ENCODE measurements at places on chromosomes 11 and 22.

GRCh38 chr11:115530752-115531151 is 26.5 kb upstream of the CADM1 start:
- DNase-seq: no peak

GRCh38 chr11:115535781-115536180 is 31.6 kb upstream of the CADM1 start:
- DNase-seq: no peak

GRCh38 chr22:29820961-29821290 is 17.1 kb downstream of the ASCC2 start:
- no peak for DNase-seq

- no peak for DNase-seq
Observed at GRCh38 chr22:48975886-48976285, 851.8 kb downstream of the BRD1 start.

GRCh38 chr11:76602431-76602861 is 68.1 kb downstream of the LRRC32 start:
- DNase-seq: no peak

DNA sequence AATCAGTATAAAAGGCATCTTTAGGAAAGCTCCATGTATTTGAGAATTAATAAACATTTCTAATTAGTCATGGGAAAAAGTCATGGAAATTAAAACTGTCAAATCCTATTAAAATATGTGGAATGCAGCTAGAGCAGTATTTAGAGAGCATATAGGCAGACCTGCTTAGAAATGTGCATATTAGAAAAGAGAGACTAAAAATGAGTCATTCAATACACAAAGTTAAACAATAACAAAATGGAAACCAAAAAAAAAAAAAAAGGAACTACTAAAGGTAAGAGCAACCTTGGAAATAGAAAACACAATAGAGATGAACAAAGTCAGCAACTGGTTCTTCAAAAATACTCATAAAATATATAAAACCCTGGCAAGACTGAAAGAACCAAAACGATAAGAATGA is 59.7 kb upstream of the RASSF10 start:
- DNase-seq: no peak

DNA sequence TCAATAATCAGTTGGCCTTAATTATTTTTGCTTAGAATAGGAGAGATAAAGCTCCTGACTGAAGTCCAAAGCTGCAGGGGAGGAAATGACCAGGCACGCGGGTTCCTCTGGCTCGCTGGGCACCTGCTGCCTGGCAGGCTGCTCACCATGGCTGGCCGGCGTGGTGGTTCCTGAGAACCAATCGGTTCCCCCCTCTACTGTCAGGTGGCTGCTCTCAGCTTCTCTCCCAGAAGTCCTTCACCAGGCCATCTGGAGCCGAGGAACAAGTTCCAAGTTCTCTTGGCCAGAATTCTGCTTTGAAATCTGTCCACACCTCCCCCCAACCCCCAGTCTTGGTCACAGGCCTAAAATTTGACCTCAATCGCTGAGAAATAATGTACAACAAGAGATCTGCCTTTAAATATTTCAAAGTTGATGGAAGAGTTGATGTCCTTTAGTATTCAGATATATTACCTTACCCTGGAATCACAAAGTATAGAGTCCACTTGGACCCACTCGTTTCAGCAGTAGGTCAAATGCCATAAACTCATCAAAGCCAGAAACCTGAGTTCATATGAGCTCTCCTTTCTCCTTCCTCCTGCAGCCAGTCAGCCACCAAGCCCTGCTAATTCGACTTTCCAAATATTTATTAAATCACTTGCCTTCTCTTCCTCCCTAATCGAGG is 25.2 kb downstream of the EXPH5 start:
- DNase-seq: no peak

GRCh38 chr11:61121192-61121831 is 19.0 kb downstream of the CD5 start:
- DNase-seq: no peak

GRCh38 chr11:56234155-56234554 is at the start of gene OR5T2:
Gene OR5T2 (minus strand): TSS chr11:56234255. CDS start chr11:56233062, 1,193 bp downstream.
- no peak for DNase-seq

DNA sequence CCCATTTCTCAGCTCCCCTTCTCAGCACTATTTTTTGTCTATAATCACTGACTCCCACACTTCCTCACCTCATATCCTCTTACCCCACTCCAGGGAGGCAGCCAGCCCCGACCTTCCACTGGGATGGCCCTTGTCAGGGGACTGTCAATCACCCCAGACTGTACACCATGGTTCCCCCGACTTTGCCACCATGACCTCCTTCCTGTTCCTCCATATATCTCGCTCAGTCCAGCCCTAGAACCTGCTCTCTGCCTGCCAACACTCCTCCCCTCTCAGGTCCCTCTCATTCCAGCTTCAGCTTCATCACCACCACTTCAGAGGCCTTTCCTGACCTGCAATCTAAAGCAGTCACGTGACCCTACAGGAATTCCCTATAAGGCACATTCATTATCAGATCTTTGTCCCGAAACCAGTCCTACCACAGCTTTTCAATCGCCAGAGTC is 16.5 kb downstream of the PRPF19 start:
- DNase-seq: no peak

GRCh38 chr11:8832571-8833260 is 78.3 kb upstream of the AKIP1 start:
- DNase-seq: no peak

DNA sequence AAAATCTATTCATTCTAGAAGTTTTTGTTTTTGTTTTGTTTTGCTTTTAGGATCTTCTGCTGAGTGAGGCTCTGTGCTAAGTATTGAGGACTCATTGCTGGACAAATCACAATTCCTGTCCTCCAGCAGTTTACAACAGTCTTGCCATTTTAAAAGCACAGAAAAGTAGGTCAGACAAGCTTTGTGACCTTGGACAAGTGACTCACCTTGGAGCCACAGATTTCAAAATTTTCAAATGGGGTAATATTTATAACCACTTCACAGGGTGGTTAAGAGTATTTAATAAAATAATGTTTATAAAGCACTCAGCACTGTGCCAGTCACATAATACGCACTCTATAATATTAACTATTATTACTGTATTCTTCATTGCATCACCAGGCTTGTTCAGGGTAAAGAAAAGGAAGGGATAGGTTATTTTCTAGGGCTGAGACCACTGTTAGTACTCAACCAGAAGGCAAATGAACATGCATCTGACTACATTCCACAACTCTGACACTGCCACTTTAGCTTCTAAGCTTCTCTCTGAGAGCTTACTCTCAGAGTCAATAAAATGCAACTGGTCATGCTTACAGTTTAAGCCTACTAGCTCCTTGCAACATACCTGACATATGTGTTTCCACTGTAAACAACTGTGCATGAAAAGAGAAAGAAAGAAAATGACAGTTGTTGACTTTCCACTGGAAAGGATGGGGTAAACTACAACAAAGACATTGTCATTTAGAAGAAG is 63.2 kb upstream of the FIBIN start:
- DNase-seq: no peak

GRCh38 chr11:113048820-113049768 is 87.9 kb downstream of the NCAM1 start:
- DNase-seq: no peak

GRCh38 chr22:48103126-48103875 is 1340.9 kb downstream of the TBC1D22A start:
- DNase-seq: no peak

DNA sequence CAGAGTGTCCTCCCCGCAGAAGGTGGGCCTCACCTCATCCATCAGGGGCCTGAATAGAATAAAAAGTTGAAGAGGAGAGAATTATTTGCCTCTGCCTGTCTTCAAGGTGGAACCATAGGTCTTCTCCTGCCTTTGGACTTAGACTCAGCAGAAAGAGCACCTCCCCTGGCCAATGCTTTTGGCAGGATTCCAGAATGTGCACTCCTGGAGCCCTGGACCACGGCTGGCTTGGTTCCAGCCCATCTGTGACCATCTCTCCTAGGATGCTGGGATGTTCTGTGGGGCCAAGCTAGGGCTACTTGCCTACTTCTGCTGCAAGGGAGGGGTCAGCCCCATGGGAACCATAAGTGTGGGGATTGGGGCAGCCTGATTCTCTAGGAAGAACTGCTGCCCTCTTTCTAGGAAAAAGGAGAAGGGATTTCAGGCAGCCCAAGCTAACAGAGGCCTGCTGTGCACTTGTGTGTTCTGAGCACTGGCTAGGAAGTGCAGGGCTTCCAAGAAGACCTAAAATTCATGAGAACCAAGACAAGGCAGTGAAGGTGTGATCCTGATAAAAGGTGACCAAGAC is 32.2 kb upstream of the SHANK2 start:
- DNase-seq: no peak

DNA sequence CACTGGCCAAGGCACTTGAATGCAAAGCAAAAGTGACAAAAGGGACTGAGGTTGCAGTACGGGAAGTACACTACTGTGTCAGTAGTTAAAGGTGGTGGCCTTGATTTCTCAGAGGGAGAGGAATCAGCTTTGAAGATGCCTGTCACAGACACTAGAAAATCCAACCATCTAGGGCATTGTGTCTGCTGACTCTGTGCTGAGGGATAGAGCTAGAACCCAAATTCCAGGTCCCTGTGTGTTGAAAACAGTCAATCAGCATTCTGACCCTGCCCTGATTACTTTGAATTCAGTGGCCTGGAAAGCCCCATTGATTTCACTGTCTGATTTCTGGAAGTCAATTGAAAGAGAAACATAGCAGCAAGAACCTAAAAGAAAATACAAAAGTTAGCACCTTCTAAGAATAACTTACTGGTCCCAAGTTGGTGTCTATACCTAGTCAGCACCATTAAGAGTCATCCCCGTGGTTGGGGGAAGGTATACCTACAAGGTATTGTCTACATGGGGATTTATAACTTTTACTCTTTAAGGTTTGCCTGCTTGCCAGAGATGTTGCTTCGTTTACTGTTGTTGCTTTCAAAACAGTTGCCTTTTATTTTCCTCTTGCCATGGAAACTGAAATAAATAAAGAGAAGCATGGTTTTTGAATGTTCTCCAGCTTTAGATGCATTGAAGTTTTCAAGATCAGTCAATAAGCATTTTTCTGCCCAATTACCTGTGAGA is 97.3 kb downstream of the PDHX start:
- no peak for DNase-seq

DNA sequence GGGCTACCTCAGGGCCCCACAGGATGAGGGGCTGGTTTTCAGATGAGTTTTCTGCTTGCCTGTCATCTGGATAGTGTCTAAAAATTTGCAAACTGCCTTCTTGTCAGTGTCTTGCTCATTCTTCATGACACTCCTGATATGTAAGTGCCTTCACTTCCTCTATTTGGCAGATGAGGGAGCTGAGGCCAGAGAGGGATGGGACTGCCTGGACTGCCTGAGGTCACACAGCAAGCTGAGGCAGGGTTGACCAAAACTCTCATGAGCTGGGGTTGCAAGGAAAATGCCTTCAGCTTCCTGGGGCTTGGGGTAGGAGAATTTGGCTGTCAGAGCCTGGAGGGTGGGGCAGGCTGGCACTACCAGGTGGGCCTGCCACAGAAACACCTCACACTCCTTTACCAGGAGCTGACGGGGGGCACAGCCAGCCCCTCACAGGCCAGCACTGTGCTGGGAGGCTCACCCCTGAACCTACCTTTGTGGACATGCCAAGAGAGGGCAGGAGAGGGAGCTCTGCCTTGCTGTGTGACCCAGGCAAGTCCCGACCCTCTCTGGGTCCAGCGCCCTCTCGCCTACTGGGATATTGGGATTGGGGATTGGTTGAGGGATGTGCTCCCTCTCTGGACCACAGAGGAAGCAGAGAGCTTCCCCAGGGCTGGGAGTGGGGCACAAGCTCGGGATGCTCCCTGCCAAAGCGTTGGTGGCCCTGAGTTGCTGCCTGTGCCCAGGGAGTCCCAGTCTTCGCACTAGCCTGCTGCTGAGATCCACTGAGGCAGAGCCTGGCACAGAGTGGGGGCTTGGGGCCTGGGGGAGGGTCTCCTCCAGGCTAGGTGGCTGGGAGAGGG is 1.9 kb upstream of the P2RY6 start:
- no peak for DNase-seq

GRCh38 chr11:83815736-83816135 is 529.6 kb upstream of the CCDC90B start:
- DNase-seq: no peak

- peak; percentile 39 for DNase-seq
Observed at GRCh38 chr11:86592659-86593451, 79.6 kb downstream of the ME3 start.

- DNase-seq: no peak
Observed at GRCh38 chr11:128188346-128189004, 398.9 kb downstream of the ETS1 start.
